ENCODE measurements at places on chromosomes 3 and 15.

- no peak for DNase-seq
Measured at GRCh38 chr15:29921130-29921601, 98.9 kb upstream of the TJP1 start.

GRCh38 chr3:124785973-124786372, 55.7 kb downstream of the UMPS start:
- DNase-seq = no peak

GRCh38 chr3:124669470-124669869, 60.8 kb upstream of the UMPS start:
- no peak for DNase-seq

DNA sequence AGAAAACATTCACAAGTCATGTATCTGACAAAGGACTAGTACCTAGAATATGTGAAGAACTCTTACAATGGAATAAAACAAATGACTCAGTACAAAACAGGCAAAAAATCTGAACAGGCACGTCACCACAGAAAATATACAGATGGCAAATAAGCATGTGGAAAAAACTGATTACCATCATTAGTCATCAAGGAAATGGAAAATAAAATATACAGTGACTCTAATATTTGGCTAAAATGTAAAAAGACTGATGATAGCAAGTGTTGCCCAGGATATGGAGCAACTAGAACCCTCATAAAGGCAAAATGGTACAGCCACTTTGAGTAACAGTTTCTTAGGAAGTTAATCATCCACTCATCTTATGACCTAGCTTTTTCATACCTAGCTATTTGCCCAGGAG, 95.8 kb upstream of the ABHD17C start:
- DNase-seq = no peak

DNA sequence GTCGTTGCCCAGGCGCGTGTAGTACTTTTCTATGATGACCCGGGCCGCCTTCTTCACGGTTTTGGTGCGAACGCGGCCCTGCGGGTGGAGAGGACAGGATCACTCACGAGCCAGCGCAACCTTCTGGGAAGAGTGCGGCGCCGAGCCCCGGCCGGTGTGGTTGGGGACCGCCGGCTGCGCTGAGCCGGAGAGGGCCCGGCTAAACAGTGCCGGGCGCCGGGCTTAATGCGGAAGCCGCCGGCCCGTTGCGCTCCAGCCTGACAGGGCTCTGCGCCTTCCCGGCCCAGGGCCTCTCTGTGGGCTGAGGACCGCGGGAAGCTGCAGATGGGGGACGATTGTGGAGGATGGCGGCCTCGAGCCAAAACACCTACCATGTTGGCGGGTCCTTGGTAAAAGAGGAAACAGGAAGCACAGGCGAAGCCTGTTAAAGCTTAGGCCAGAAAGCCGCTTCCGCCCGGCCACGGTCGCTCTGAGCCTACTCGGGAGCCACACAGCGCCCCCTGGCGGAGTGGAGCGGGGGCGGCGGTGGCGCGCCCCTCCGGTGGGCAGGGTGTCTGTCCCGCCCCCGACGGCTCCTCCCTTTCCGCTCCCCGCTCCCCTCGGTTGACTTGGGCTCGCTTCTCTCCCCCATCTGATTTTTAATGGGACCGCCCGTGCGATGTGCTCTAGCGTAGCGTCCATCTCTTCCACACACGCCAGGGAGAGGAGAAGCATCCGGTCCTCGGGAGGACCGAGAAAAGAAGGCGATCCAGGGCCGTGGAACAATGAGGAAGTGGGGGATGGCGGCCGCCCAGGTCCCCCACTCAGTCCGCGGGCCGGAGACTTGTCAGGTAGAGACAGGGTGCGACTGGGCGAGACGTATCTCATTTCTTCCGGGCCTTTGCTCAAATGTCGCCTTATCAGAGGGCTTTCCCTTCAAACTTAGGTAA, at the start of gene RPS17:
Gene RPS17 (minus strand): TSS at position 403 of the 929 bp plus-strand sequence. CDS start 29 bp downstream, at position 374.
- DNase-seq = peak; percentile 93

DNA sequence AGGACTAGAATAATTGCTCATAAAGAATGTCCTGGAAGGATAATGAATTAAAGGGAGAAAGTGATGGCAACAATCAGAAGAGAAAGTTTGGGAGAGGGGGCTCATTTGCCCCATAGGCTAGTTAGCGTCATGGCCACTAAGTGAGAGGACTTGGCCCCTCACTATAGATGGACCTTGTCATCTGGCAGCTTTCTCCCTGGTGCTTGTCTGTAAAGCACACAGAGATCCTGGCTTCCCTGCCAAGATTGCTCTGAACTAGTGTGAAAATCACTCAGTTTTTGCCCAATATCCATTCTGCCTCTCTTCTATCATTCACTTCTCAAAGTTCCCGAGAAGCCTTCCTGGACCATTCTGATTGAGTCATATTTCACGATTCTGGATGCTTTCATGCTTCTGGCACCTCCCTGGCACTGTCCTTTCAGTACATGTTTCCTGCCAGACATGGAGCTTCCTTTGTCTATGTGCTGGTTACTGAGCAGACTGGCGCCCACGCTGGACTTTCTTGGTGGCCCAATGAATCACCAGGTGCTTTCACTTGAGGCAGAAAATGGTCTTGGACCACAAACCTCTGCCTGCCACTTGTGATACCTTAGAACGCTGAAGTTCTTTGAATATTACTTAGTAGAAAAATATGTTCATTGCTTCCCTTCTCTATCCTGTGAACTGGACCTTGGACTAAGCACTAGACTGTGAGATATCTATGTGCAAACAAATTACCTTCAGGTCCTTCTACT, 709.6 kb upstream of the CFAP20DC start:
- DNase-seq = no peak

GRCh38 chr3:40309418-40309924, at the start of gene EIF1B:
Gene EIF1B (plus strand): TSS chr3:40309707. CDS start chr3:40309942, 235 bp downstream.
- DNase-seq = peak; percentile 97

DNA sequence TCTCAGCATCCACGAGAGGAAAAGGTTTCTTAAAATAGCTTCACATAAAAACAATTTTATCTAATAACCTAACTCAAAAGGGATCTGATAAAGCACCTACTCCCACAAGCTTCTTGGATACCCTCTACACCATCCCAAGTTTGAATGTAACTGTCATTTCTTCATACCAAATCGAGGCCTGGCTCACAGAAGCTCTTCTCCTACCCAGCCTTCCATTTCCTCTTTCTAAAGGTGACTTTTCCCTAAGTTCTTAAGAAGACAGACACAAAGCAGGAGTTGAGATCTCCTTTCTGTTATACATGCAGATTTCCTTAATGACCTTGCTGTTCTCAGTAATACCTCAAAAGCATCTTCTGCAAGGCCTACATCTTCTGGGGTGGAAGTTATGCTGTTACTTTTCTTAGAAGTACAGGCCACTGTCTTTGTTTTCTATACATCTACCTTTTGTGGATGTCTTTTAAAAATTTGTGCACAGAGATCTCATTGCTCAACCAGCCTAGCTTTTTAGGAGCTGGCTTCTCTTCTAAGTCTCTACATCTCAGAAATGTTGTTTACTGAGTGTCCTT, 3.4 kb upstream of the LRRIQ4 start:
- no peak for DNase-seq

DNA sequence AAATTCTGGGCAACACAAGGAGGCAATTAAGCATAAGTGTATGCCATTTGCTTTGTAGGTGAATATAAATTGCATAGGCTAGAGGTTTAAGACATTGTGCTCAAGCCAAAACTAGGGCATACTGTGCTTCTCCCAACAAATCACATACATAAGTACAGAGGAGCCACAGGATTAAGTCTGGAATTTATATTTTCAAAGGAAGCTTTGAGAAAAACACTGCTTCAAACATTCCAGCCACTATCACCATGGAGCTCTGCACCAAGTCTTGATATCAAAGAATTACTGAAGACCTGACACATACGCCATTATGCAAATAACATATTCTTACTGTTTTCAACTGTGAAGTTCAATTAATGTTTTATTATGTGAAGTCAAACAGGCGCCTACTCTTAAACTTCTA, 119.4 kb upstream of the NPHP3 start:
- no peak for DNase-seq

DNA sequence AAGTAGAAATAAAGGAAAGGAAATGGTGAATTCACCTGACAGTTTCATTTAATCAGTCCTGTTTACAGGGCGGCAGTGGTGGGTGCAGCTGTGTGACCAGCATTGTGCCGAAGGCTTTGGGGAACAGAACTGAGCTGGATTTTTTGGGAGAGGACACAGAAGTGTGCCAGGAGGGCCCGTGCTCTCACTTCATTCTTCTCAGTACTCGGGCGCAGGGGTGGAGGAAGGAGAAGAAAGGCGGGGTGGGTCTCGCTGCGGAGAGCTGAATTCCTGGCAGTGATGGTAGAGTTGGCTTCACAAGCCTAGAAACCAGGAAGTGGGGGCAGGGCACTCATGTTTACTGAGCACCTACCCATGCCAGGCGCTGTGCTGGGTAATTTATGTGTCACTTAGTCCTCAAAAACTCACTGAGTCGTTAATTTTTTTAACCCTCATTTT, 64.6 kb downstream of the CRTC3 start:
- peak; percentile 53 for DNase-seq

GRCh38 chr3:12963231-12963896, 109.9 kb downstream of the IQSEC1 start:
- no peak for DNase-seq

DNA sequence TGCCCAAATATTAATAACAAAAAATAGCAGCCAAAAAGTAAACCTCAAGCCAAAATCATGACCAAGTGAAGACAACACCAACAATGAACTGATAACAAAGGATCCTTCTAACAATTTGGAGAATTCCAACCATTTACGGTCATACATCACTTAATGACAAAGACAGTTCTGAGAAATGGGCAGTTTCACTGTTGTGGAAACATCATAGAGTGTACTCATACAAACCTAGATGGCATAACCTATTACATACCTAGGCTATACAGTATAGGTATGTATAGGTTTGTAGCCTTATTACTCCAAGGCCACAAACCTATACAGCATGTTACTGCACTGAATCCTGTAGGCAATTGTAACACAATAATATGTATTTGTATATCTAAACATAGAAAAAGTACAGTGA, 12.4 kb downstream of the ANO10 start:
- no peak for DNase-seq

GRCh38 chr3:14170531-14171159, 7.8 kb downstream of the XPC start:
- DNase-seq = no peak

DNA sequence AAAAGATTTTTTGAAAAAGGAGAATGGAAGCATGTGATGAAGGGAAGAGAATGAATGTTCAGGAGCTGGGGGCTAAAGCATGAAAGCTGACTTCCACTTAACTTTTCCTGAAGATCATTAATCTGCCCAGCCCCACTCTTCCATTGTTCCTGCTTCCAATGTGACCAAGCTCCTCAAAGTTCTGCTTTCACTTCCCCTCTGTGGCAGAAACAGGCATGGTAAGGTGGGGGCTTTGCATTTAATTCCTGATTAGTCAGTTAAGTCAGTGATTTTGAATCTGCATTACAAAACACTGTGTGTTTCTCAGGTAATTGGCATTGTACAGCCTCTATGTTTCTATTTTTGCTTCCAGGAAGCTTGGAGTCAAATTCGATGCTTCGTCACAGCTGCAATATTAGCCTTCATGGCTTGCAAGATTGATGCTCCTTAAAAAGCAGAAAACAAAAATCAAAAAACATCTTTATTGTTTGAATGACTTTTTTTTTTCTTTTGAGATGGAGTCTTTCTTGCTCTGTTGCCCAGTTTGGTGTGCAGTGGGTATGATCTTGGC, 7.3 kb upstream of the TM6SF1 start:
- no peak for DNase-seq

- no peak for DNase-seq
Measured at GRCh38 chr15:52252781-52253180, 42.8 kb downstream of the MYO5C start.

GRCh38 chr3:112348943-112349342, 16.0 kb downstream of the CD200 start:
- DNase-seq = no peak

GRCh38 chr3:69144631-69145245, 22.3 kb upstream of the LMOD3 start:
- DNase-seq = no peak

GRCh38 chr3:139629033-139629432, 48.7 kb downstream of the NMNAT3 start:
- no peak for DNase-seq

DNA sequence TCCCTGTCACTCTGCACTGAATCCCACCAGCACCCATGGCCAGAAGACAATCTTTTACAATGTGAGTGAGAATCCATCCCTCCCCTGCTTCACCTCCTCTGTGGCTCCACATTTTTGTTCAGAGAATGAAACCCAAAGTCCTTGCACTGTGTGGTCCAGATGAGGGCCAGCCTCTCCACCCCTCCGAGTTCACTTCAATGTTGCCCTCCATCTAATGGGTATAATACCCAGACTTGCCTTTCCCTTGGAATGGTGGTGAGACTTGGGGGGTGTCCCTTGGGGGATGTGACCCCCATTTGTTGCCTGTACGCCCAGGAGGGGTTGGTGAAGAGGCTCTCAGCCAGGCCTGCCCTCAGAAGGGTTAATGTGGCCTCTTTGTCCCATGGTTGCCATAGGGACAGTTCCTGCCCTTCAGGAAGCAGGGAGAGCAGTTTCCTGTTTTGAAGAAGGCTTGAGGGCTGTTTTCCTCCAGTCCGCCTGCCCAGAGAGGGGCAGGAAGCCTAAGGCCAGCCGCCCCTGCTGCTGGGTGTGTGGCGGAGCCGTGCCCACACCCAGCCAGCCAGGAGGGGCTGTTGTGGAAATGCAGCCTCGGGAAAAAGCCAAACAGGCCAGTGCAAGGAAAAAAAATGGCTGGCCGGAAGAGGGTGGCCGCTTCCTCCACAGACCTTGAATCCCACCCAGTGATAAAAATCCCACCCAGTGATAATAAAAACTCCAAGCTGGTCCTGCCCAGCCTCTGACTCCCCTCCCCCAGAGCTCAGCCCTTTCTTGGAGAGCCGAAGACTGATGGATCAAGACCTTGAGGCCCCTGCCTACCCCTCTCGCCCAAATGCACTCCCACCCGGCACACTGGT, 14.6 kb upstream of the FGD5 start:
- no peak for DNase-seq

- no peak for DNase-seq
Measured at GRCh38 chr3:139523718-139524117, 15.8 kb downstream of the RBP1 start.

DNA sequence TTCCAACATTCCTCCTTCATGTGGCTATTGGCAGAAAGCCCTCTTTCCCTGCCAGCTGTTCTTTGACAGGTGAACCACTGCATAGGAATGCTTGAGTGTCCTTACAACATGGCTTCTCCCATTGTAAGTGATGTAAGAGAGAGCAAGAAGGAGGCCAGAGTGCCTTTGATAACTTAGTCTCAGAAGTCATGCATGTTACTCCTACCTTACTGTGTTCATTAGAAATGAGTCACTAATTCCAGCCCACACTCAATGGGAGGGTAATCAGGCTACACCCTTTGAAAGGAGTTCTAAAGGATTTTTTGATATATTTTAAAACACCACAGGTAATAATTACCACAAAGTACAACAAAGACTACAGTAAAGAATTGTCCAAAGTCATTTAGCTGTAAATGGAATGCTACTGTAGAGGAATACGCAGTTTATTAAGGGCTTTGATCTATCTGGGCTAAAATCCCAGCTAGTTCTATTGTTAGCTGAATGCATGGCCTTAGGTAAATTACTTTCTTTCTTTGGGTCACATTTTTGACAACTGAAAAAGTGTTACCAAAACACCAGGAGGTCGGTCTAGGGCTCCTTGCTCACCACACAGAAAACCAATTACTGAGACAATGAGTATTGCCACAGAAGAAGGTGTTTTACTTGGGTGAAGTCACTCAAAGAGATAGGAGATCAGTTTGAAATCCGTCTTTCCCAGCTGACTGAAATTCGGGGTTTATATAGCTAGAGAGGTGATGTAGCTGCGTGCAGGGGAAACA, 154.9 kb downstream of the GRM7 start:
- DNase-seq = no peak

Data from activated CD8-positive, alpha-beta memory T cell treated with anti-CD3 and anti-CD28 coated beads for 1 hour (primary cell).